Cortex of kidney (tissue), 1 donor: ENCODE measurements at places on chromosomes 2 and 18.

- DNase-seq, result no peak
These were observed 48.1 kb downstream of the DGKD start for GRCh38 chr2:233402346-233402745.

DNA sequence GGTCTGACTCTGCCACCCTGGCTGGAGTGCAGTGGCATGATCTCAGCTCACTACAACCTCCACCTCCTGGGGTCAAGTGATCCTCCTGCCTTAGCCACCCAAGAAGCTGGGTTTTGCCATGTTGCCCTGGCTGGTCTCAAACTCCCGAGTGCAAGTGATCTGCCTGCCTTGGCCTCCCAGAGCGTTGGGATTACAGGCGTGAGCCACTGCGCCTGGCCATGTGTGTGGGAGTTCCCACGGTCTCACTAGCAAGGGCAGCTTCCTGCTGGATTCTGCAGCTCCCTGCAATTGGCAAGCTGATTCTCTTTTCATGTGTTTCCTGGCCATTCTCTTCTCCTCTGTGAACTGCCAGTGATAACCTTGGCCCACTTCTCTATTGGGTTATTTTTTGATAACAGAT, 84.0 kb downstream of the USP40 start:
- no peak for DNase-seq

GRCh38 chr2:24527536-24527935, 36.5 kb downstream of the NCOA1 start:
- DNase-seq, result no peak

- no peak for DNase-seq
These were observed 89.4 kb downstream of the NRP2 start for GRCh38 chr2:205771666-205772065.

DNA sequence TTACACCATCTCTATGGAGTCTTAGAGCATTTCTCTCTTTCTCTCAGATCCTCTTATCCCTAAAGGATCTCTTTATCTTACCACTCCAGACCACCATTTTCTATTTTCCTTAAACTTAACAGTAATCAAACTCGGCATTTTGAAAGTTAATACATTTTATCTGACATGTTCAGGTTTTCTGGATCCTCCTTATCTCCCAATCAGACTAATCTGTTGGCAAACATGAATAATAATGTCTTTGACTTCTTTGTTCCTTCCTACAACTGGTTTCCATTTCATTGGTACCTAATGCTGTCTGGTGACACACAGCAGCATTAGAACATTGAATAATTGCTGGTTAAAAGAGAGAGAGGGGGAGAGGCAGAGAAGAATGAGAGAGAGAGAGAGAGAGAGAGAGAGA, 932.1 kb upstream of the FSHR start:
- DNase-seq, result no peak

DNA sequence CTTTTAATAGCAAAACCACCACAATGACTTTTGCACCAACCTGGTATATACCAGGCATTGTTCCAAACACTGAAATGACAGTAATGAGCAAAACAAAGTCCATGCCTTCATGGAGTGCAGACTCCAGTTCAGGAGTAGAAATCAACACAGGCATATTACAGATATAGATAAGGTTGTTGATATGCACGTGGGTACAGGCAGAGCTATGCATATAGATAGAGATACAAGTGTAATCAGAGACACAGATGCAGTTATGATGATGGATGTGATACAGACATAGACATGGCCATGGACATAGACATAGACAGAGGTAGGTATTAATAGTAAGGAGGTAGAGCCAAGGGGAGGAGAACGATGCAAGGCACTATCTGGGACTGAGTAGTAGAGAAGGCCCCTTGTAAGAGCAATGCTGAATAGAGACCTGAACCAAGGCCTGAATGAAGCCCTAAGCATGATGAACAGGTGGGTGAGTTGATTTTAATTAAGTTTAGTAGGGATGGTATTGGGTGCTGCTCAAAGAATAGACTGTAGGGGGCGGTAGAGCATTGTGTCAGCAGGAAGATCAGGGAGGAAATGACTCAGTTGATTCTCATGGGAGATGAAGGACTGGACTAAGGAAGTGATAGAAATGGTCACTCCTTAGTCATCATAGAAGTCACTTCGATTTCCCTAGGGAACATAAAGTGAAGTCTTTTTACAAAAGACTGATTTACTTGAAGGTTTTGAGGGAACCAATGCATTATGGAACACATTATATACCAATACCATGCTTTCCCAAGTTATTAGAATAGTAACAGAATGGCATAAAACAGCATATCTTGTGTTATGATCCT, 39.4 kb downstream of the CMPK2 start:
- DNase-seq, result no peak

- DNase-seq, result no peak
These were observed 523.5 kb upstream of the ZEB2 start for GRCh38 chr2:145043399-145043834.

DNA sequence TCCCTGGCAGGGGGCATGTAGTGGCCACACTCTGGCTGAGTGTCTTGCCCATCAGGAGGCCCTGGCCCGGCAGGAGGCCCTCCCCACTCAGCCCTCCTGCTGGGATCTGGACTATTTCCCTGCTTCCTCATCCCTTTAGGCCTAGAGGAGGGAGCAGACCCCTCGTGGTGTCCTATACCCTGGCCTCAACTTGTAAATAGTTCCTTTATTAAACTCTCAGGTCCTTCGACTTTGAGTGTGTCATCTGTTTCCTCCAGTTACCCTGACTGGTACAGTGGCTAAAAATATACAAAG, 166.7 kb upstream of the GLI2 start:
- DNase-seq, result no peak

GRCh38 chr18:59278793-59279192, 5.5 kb upstream of the RAX start:
- no peak for DNase-seq

DNA sequence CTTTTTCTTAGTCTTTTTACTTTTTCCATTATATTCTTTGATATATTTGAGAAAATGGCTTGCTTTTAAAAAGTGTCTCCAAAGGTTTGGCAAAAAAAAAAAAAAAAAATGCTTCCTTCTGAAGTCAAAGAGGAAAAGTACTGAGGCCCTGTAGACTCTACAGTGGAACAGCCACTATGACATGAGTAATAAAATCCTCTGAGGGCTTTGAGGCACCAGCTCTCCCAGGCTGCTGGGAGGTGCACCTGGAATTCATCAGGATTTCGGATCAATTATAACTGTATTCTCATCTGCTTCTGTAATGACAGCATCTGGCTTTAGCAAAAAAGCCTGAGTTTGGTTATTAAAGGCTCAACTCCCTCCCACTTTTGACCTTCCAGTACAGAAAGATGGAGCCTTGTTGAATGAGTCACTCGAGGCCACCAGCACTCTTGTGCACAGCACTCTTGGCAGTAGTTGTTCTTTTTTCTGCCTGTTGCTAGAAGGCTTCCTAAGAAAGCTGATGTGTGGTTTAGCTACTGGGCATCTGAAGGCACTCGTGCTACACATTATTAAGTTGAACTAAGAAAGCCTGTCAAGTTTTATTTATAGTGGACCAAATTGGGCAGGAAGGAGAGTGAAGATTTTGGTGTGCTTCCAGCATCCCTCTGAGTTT, 131.3 kb downstream of the PRPF40A start:
- DNase-seq, result no peak

GRCh38 chr2:172095146-172095904, 7.4 kb downstream of the DLX2 start:
- DNase-seq, result no peak

GRCh38 chr2:37836270-37836669, 88.8 kb upstream of the RMDN2 start:
- DNase-seq, result no peak

DNA sequence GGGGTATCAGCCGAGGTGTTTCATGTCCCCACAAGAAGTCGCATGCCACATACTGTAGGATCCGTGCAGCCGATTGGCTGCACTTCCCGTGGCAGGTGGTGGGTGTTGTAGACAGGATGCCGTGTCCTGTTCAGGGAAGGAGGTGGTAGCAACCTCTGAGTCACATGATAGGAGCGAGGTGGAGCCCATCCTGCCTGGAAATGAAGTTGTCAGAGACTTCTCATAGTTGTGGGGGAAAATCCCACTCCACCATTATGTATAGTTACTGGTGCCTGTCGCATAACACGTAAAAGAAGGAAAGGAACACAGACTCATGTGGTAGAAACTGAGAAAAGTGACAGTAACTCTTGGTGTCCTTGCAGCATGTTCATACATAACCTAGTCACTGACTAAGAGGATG, 91.4 kb upstream of the IL1R2 start:
- no peak for DNase-seq

DNA sequence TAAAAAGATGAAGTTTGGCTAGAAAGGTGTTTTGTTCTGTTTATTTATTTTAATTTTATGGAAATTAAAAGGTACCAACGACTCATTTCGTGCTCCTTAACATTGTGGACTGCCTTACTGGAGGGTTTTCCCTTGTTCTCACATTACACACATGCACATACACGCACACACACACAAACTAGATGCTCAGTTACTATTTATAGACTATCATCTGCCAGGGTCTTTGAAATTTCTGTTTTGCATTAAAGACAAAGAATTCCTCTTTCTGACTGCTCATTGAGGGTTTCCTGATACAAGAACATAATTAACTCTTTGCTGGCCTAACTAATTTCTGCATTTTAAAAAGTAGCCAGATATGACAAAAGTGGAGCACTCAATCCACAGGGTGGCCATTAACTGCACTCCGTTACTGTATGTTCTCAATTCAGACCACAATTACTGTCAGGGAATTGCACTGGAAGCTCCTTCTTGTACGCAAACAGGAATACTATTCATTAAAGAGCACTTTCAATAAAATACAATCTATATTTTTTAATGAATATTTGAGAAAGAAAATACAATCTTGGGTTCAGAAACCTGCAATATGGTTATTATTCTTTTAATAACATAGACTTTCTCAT, 366.9 kb upstream of the GALNT5 start:
- no peak for DNase-seq

- DNase-seq, result no peak
These were observed 37.8 kb upstream of the CREB1 start for GRCh38 chr2:207491956-207492355.

DNA sequence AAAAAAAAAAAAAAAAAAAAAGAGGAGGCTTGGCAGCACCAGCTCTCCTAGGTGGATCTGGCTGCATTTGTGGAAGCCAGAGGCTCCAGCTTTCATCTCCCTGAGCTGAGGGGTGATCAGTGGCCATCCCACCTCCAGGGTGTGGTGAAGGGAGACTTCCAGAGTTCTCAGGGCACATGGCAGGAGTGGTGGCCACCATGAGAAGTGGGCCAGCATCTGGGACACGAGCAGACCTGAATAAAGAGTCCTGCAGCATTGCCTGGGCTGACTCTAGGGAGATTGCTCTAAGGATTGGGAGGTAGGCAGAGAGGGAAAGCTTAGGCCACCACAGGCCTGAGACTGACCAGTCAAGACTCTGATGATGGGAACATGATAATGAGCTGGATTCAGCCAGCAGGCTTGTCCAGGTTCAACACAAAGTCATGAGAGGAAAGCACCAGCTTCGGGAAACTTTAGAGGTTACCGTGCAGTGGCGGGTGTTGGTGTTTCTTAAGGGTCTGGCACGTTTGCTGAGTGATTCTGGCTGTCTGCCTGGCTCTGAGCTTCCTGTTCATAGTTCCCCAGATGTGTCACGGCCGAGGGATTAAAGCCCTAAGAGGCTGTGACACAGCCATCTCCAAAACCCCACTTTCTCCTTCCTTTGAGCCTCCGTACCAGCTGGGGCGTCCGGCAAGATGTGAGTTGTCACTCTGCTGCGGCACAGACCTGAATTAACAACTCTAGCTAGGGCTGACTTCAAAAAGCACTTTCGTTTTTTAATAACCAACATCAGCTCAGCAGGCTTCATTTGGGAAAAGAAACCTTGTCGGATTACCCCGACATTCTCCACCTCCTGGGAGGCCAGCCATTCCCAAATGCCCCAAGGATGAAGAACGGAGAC, 38.3 kb upstream of the IL1R1 start:
- no peak for DNase-seq

DNA sequence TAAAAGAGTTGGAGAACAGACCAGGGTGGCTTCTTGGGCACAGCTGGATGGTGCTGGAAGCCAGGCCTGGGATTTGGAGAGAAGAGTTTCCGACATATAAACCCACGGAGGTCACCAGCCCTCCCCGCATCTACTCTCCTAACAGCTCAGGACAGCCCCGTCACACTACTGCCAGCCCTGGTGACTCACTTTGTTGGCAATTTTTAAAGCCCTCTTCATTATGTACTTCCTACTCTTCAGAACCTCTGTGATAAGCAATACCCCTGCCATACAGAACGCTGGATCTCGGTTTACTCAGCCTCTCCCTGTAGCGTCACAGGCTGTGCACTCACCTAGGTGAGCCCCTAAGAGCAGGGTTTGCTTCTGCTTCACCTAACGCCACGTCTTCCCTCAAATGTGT, 48.1 kb downstream of the ID2 start:
- no peak for DNase-seq

DNA sequence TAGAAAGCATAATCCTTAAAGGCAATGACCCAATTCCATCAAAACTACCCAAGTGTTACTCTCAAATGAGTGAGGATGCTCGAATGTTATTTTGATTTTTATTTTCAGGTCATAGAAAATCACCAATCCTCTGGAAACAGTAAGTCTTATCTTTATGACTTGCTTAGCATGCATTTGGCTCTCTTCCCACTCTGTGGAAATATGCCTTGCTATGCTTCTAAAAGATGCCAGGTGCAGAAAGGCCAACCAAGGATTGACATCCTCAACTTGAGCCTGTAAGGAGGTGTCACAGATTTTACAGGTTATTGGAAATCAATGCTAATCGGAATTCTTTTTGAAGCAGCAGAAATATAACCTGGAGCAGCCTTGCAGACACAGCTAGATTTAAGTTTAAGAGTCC, 543.9 kb upstream of the LINC00305 start:
- no peak for DNase-seq

GRCh38 chr2:168096158-168096557, 151.2 kb downstream of the STK39 start:
- no peak for DNase-seq

DNA sequence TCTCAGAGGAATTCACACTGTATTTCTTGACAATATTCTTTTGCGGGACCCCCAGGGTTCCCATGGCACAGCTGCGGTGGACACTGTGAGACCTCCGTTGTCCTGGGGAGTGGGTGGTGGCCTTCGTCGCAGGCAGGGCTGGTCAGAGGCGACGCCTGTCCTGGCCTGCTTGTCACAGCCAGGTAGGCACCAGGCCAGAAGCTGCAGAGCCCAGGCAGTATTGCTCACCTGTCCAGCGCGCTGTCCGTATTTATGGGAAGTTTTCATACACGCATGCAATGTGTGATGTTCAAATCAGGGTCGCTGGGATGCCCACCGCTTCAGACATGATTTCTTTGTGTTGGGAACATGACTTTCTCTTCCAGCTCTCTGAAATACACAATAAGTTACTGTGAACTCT, 126.6 kb downstream of the RTP5 start:
- no peak for DNase-seq

DNA sequence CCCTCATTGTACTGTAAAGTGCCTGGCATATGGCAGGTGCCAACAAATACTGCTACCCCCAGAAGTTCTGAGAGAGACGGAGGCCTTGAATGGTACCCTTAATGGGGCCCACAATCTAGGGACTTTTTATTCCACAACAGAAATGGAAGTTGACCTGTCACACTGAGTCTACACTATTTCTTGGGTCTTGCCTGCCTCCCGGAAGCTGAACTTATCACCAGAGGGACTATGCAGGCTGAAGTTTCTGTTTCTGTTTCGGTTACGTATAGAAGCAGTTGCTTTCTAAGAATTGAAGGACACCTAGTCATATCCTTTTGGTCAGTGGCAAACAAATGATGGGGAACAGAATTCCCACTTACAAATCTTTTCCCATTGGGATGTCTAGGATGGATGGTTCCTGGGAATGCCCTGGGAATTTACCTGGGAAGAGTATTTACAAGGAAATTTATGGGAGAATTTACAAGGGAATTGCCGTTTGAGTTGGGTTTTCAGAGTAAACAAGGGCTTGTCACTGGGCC, 74.2 kb downstream of the HS1BP3 start:
- no peak for DNase-seq

- DNase-seq, result no peak
These were observed 87.2 kb downstream of the ESCO1 start for GRCh38 chr18:21513292-21513691.
